Hematopoietic multipotent progenitor cell (in vitro differentiated cells): ENCODE measurements at places on chromosomes 7 and 10. TPM values are rescaled to one million over a fixed set of nuclear protein-coding genes. Genes with fewer than 3 reads are reported as not detected.

SLC26A3 gene
- total RNA-seq = not detected

SPAM1 gene
- not detected for total RNA-seq

SLC35B4 gene
- 12.7 TPM for total RNA-seq

C10orf67 gene
- total RNA-seq = not detected

HPS1 gene
- 50.1 TPM for total RNA-seq

OR2A42 gene
- total RNA-seq = under 0.01 TPM

LRRD1 gene
- under 0.01 TPM for total RNA-seq

ASCC1 gene
- total RNA-seq = 11.0 TPM

RGS10 gene
- total RNA-seq = 12.9 TPM

GRID1 gene
- under 0.01 TPM for total RNA-seq

OR2A12 gene
- total RNA-seq = not detected

AKR1C1 gene
- 6.7 TPM for total RNA-seq

NRCAM gene
- total RNA-seq = under 0.01 TPM

EBLN1 gene
- not detected for total RNA-seq

RTKN2 gene
- 0.27 TPM for total RNA-seq

GRCh38 chr10:111698711-111699110 lies 484.9 kb downstream of the GPAM start:
- no peak for DNase-seq

- DNase-seq = no peak
Measured at GRCh38 chr10:69213591-69214311, 6.4 kb upstream of the HKDC1 start.

DNA sequence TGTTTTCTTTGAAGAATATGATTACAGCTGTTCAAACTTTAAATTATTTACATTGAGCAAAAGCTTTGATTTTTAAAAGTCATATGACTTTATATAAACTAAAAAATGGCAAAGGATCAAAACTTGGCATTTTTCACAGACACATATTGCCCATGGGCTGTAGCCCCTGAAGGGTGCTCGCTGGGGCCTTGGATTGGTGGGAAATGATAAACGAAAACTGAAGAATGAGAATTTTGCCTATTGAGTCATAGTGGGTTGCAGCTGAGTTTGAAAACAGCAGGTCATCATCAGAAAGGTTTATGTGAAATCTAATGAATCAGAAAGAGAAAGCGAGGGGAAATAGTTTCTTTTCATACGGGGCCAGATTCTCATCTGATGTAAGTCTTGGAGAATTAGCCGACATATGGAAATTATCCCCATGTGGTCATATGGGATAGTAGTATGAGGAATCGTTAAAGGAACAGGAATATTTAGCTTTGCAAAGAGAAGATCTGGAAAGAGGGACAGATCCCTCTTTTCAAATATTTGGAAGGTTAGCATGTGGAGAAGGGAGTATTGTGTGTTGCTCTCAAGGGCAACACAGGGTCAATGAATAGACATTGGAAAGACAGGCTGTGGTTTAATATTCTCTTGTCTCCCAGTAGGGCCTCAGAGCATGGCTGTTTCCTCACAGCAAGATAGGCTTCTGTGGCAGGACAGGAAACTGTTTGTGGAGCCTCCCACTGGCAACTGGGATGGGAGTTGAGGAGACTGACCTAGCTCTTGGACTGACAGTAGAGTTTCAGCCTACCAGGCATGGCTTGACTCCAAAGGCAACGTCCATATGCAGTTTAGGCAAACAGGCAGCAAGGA lies 119.0 kb downstream of the FZD1 start:
- no peak for DNase-seq

DNA sequence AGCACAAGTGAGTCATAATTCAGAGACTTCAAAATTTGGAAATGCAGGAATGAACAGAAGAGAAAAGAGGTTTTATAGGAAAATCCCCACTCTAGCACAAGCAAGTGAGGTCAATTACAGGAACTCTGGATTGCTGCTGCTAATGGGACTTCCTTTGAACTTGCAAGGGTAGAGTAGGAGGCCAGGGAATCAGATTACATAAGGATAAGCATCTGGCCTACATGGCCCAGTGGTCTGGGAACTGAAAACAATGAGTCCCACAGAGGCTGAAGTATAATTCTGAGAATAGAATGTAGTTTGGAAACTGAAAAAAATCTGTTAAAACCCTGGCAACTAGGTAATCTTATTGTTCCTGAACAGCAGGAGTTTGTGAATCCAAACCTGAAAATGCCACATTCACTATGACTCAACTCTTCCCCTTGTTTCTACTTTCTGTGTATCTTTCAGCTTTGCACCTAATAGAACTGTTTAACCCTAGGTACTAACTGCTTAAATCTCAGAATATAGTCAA lies 66.5 kb downstream of the CTNNA3 start:
- DNase-seq = no peak

DNA sequence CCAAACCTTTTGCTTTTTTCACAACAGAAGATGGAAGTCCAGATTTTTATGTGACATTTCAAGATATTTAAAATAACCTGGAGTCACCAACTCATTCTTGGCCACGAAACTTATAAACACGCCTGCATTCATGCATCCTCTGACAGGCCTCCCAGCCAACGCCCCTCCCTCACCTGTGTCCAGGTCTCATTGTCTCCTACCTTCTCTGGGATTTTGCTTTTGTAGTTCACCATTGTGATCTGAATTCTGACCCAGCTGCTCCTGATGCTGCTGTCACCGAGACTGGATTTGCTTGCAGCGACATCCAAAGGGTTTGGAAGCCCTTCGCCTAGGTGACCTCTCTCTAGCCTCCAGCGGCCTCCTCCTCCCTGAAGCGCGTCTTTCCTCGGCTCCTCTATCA lies 10.8 kb downstream of the ZNF467 start:
- no peak for DNase-seq

GRCh38 chr7:28556671-28557070 lies 144.4 kb downstream of the CREB5 start:
- no peak for DNase-seq

DNA sequence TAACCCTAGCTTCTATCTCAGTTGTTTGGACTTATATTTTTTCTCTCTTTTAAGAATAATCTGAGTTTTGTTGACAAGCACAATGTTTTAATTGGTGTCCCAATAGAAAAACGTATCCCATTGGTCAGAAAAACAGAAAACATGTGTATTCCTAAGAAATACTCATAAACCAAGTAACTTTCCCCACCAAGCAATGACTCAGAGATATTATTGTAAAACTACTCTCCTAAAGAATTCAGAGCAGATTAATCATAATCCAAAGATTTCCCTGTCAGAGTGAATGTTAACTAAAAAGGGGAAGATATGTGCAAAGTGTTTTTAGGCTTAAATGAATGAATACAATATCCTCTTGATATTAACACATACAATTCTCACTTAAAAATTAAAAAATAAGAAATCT lies 29.4 kb upstream of the MBL2 start:
- no peak for DNase-seq

DNA sequence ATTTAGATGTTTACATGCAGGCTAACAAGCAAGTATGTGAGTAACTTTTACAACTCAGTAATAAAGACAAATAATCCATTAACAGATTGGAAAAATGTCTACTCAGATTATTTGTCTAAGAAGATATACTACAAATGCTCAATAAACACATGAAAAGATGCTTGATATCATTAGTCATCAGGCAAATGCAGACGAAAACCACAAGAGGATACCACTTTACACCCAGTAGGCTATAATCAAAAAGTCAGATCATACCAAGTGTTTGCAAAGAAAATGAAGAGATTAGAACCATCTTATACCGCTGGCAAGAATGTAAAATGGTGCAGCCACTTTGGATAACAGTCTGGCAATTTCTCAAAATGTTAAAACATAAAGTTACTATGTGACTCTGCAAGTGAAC lies 84.1 kb downstream of the MALSU1 start:
- no peak for DNase-seq

DNA sequence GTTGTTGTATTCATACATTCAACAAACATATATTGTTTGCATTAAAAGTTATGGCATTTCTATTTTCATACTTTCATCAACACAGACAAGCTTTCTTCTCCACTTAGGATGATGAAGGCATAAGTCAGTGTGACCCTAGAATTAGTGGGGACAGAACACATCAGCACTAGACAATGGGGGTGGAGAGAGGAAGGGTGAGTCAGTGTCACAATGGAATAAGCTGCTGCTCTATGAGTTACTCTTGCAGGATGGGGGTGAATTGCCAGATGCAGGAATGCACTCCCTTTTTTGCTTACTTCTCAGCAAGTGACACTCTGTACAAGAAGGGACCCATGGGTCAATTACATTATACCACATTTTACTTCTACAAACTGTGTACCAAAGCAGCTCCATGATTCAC lies 74.0 kb downstream of the DGKI start:
- DNase-seq = no peak

- DNase-seq = no peak
Measured at GRCh38 chr10:14773551-14774213, 1.0 kb downstream of the FAM107B start.

GRCh38 chr10:103983367-103983911 lies 16.5 kb downstream of the SLK start:
- peak; percentile 53 for DNase-seq

GRCh38 chr10:114347791-114348190 lies 56.5 kb downstream of the AFAP1L2 start:
- DNase-seq = no peak

DNA sequence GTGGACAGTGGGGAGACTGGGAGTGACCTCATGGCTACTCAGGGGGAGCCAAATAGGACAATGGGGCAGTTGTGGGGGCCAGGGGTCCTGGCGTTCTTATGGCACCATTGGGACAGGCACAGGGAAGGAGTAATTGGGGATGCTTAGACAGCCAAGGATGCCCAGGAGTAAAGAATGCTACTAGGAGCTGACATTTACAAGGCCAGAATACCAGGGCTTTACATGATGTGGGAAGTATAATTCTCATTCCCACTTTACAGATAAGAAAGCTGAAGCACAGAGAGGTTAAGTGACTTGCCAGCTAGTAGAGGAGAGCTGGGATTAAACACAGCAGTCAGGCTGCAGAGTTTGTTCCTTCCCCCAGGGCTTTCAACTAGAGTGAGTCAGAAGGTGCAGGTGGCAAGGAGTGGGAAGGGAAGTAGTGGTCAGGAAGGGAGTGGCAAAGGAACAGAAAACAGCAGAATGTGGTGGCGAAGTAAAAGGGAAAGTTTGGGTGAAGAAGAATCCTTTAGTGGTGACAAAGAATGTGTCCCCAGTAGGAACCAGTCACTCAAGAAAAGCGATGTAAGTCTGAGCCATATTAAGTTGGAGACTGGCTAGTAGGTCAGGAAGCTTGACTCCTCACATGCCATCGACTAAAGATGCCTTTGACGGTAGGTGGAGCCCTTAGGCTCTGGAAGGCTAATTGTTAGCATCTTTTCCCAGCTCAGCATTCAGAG lies 32.8 kb downstream of the CPVL start:
- no peak for DNase-seq

DNA sequence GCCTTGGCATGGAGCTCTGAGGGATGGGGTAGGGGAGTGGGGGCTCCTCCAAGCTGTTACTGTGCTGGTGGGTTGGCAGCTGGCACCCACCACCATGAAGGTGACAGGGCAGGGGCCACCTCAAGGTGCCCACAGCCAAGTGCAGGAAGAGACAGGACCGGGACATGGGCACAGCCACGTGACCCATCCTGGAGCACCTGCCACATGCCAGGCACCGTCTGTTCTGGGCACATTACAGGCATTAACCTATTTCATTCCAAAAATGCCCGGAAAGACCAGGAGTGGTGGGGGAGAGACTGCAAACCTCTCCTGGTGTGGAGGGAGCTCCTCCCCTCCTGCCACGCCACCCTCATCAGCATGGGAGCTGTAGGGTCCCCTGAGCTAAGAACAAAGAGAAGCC lies 56.7 kb downstream of the CAMK2B start:
- DNase-seq = no peak

- DNase-seq = no peak
Measured at GRCh38 chr10:3729397-3729976, 55.5 kb downstream of the KLF6 start.

DNA sequence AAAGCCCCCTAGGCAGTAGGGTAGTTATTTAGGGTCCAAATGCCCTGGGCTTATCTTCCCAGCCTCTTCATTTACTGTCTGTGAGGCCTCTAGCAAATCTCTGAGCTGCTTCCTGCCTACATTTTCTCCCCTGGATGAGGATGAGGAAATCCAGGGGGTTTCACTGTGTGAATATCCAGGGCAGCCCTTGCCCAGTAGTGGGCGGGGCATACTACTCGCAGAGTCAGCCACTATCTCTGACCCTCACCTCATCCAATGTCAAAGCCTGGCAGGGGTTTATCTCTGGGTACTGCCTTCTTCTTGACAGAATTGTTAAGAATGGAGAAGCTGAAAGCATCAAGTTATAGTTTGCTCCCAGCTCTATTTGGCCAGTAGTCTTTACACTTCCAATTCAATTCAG lies 48.9 kb downstream of the CUZD1 start:
- no peak for DNase-seq

- no peak for DNase-seq
Measured at GRCh38 chr10:102988404-102989314, 70.6 kb downstream of the CNNM2 start.

GRCh38 chr10:116457488-116457887 lies 29.8 kb downstream of the PNLIPRP3 start:
- peak; percentile 59 for DNase-seq

GRCh38 chr10:94490789-94491039 lies 54.9 kb upstream of the HELLS start:
- no peak for DNase-seq

- no peak for DNase-seq
Measured at GRCh38 chr10:115831016-115831415, 442.0 kb downstream of the GFRA1 start.

DNA sequence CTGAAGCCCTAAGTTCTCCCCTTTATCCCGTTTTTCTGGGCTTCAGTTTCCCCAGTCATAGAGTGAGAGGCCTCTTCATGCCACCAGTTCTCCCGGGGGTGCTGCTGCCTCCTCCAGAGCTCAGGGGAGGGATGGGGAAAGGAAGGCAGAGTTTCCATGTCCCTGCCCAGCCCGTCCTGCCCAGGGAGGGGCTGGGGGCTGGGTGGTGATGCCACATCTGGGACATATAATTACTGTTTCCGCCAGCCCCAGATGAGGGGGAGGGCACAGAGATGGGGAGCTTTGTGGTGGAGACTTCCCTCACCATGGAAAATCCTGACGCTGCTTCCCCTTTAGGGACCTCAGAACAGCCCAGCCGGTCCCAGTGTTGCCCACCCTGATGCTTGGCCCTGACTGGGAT lies 4.1 kb downstream of the AQP1 start:
- DNase-seq = no peak

- no peak for DNase-seq
Measured at GRCh38 chr7:43646603-43647338, 63.9 kb downstream of the STK17A start.

DNA sequence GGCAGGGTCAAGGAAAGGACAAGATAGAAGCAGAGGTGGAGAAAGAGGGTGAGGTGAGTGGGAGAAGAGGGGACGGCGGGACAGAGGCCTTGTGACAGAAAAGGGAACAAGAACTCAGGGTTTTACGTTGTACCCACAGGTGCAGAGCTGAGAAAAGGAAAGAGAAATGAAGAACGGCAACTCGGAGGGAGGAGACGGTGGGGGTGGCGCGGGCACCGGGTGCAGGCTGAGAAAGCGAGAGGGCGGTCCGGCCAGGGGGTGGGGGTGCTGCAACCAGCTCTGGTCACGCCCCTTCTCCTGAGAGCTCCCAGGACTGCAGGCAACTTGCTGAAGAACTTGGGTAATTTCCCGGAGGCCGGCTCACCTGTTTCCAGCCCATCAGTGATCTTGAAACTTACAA lies 65.3 kb downstream of the CARD11 start:
- no peak for DNase-seq
